ENCODE measurements at places on chromosomes 4 and X. TPM values are rescaled to one million over a fixed set of nuclear protein-coding genes. Genes with fewer than 3 reads are reported as not detected.

DIAPH2 gene
- 14.8 TPM for polyA plus RNA-seq

SPINK2 gene
- polyA plus RNA-seq: 0.42 TPM

ZAR1 gene
- 0.08 TPM for polyA plus RNA-seq

TECRL gene
- polyA plus RNA-seq: not detected

TCEAL5 gene
- polyA plus RNA-seq: 1.6 TPM

PAGE5 gene
- polyA plus RNA-seq: not detected

TIGD4 gene
- polyA plus RNA-seq: 1.3 TPM

SSX1 gene
- polyA plus RNA-seq: not detected

PNMA6A gene
- 2.2 TPM for polyA plus RNA-seq

AFP gene
- 13.8 TPM for polyA plus RNA-seq

CXCL6 gene
- polyA plus RNA-seq: not detected

SSX2 gene
- not detected for polyA plus RNA-seq

GPR119 gene
- not detected for polyA plus RNA-seq

DCAF12L1 gene
- polyA plus RNA-seq: 0.50 TPM

RBM46 gene
- polyA plus RNA-seq: not detected

MAGEA4 gene
- not detected for polyA plus RNA-seq
